ENCODE measurements at places on chromosomes 1 and 21. TPM values are rescaled to one million over a fixed set of nuclear protein-coding genes. Genes with fewer than 3 reads are reported as not detected.

The CEP350 gene
- 177 TPM for total RNA-seq

The LCE3D gene
- total RNA-seq, result not detected

GRCh38 chr1:89732643-89733222 lies 88.1 kb upstream of the LRRC8D start:
- DNase-seq, result no peak

DNA sequence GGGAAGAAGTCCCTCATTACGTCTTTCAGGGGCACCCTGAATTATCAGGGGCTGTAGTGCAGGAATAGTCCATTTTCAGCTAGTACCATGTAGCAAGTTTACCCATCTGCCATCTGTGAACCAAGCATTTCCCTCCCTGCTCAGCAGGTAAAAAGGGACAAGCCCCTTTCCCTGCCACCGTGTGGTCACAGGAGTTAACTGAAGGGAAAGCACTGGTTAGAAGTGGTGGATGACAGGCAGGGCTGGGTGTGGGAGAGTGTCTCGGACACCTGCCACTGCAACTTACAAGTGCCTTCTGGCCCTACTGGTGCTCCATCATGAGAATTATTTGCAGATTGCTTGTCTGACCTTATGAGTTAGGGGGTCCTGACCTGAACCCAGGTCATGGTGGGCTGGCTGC lies 32.0 kb upstream of the IGSF5 start:
- DNase-seq, result no peak

DNA sequence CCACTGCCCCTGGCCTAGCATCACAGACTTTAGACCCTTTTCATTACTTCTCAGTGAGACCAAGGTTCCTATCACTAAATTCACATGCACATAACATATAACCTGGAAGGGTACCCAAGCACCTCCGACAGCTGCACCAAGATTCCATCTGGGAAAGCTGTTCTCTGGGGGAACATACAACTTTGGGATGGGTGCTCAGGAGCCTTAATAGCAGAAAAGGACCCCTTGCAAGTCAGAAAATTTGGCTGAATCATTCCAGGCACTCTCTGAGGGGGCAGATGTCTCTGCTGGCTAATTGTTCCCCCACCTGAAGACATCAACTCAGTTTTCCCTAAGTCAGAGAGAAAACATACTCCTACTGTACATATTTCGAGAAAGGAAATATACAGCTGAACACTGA lies 41.3 kb upstream of the PSEN2 start:
- DNase-seq, result no peak

GRCh38 chr1:205456383-205456867 lies 580 bp upstream of the BLACAT1 start:
- DNase-seq, result no peak

GRCh38 chr1:182761396-182762395 lies 27.9 kb upstream of the NPL start:
- no peak for DNase-seq

- DNase-seq, result peak; percentile 31
Observed at GRCh38 chr1:117179471-117179870, 31.3 kb downstream of the VTCN1 start.

All from testis (tissue), 5 donors.